GM12891 (cell line): ENCODE measurements at places on chromosomes 11 and 22.

- no peak for DNase-seq
These were observed 24.2 kb downstream of the CD44 start for GRCh38 chr11:35163209-35163608.

- no peak for DNase-seq
These were observed 174.5 kb downstream of the CEP164 start for GRCh38 chr11:117502015-117502778.

DNA sequence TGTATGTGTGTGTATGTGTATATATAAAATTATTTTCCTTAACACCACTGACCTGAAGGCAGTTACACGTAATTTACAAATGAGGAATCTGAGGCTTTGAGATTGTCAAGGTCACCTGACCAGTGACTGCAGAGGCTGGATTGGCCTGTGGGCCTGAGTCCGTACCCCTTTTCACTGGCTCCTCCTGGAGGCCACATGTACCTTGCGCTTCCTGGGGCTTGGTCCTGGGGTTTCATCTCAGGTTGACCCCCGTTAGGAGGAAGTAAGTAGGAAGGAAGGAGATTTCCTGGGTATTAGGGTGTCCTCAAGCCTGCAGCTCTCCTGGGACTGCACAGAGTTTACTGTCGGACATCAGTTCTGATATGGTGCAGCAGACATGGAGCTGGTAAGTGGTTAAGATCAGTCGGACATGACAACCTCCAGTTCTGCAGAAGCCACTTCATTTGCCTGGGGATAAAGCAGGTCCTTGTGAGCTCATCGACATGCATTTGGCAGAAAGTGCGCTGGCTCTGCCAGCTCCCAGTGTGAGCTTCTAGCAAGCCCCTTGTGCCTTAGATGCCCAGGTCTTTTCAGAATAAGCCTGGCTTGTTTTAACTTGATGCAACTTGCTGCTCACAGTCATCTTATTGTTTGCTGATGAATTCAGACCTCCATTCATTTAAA, 36.6 kb downstream of the ST3GAL4 start:
- no peak for DNase-seq

GRCh38 chr11:2376751-2377451, at the start of gene CD81:
Gene CD81 (plus strand): TSS chr11:2377310. CDS start chr11:2377550, 240 bp downstream.
- DNase-seq, result peak; percentile 87

DNA sequence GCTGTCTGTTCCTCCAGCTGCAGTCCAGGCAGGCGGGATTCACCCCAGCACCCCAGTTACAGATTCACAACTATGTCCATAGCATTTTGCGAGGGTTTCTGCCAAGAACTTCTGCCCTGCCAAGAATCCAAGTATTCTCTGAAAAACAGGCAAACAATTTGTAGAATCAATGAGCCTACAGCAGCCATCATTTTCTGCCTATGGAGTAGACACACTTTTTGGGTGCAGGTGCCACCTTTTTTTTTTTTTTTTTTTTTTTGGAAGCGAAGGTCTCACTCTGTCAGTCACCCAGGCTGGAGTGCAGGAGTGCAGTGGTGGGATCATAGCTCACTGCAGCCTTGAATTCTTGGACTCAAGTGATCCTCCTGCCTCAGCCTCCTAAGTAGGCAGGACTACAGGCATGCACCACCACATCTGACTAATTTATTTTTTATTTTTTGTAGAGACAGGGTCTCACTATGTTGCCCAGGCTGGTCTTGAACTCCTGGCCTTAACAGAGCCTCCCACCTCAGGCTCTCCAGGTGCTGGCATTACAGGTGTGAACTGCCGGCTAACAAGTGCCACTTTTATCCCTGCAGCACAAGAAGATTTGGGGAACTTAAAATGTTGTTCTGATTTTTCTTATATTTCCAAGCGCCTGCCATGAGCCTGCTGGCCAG, 195.1 kb downstream of the SNX19 start:
- no peak for DNase-seq

DNA sequence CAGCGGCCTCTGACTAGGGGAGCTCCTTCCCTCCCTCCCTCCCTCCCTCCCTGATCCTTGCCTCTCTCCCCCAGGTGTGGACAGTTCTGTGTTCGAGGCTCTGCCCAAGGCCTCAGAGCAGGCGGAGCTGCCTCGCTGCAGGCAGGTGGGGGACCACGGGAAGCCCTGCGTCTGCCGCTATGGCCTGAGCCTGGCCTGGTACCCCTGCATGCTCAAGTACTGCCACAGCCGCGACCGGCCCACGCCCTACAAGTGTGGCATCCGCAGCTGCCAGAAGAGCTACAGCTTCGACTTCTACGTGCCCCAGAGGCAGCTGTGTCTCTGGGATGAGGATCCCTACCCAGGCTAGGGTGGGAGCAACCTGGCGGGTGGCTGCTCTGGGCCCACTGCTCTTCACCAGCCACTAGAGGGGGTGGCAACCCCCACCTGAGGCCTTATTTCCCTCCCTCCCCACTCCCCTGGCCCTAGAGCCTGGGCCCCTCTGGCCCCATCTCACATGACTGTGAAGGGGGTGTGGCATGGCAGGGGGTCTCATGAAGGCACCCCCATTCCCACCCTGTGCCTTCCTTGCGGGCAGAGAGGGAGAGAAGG, 11.1 kb upstream of the POU2F3 start:
- no peak for DNase-seq

GRCh38 chr11:125167954-125168835, 3.6 kb downstream of the PKNOX2 start:
- DNase-seq, result no peak

DNA sequence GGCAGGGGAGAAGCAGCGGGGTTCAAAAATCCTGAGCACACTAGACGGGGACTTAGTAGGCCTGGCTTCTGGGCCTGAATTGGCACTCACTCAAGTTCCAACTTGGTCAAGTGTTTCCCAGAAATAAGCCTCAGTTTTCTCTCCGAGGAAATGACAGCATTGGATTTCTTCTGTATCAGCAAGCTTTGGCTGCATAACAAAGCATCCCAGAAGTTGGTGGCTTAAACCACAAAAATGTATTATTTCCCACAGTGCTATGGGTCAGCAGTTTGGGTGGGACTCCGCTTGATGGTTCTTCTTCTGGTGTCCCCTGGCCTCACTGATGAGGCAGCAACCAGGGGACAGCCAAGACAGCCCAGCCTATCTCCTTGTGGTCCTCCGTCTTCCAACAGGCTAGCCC, 1.6 kb upstream of the CYTH4 start:
- no peak for DNase-seq
